ENCODE measurements at places on chromosomes 5 and 9. TPM values are rescaled to one million over a fixed set of nuclear protein-coding genes. Genes with fewer than 3 reads are reported as not detected.

ABO gene
- total RNA-seq: 0.60 TPM

PSMB7 gene
- 220 TPM for total RNA-seq

RNF14 gene
- 28.7 TPM for total RNA-seq

OTP gene
- not detected for total RNA-seq

IL31RA gene
- total RNA-seq: 0.80 TPM

SLC22A4 gene
- total RNA-seq: 1.6 TPM

FUT7 gene
- total RNA-seq: 0.22 TPM

FOXD4L5 gene
- 0.27 TPM for total RNA-seq

JMY gene
- total RNA-seq: 5.9 TPM

HBEGF gene
- total RNA-seq: 28.9 TPM

CER1 gene
- total RNA-seq: not detected

ENHO gene
- not detected for total RNA-seq

TRPM3 gene
- not detected for total RNA-seq

GNG10 gene
- total RNA-seq: 35.4 TPM

FOXI1 gene
- not detected for total RNA-seq

- no peak for DNase-seq
Measured at GRCh38 chr5:166353580-166353979, 1937.9 kb upstream of the WWC1 start.

GRCh38 chr9:71859939-71860338 is 51.1 kb downstream of the ABHD17B start:
- DNase-seq: no peak

GRCh38 chr9:18531136-18532065 is 57.4 kb downstream of the ADAMTSL1 start:
- DNase-seq: no peak

- no peak for DNase-seq
Measured at GRCh38 chr5:151233616-151234085, 9.8 kb upstream of the CCDC69 start.

DNA sequence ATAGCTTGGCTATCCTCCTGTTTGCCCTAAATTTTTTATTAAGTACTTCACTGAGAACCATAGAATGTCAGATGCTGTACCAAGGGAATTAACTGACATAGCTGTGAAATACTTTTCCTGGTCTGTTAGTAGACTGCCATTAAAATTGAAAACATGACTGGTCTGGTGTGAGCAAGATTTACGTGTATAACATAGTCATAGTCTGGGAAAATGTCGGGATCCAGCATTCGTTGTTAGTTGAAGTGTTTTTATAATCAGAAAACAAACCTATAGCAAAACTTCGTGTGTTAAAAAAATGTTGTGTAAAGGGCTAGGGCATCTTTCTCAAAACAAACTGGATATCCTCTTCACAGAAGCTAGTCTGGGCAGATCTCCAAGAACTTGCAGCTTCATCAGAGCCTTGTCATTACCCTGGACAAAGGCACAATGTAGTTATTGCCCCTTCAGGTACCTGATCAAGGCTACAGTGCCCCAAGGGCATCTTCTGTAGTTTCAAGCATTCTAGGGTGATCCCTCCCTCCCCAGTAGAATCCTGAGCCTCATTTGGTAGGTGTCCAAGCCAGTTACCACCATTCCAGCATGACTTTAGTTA is 454.2 kb upstream of the SGCD start:
- no peak for DNase-seq

DNA sequence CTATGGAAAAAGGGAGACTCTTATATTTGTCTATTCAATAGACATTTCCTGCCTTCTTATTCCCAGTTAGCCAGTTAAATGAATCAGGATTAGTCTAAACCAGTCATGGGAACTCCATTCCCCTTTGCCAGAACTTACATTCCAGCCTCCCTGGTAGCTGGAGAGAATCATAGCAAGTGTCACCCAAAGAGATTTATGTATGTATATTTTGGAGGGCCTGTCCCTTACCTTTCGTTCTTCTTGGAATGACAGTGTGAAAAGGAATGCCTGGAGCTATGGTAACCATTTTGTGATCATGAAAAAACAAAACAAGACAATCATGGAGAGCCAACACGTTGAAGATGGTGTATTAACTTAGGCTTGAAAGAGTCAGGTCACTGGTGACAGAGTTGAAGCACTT is 627.7 kb downstream of the CCDC171 start:
- DNase-seq: no peak

- DNase-seq: no peak
Measured at GRCh38 chr5:149118463-149118862, 22.8 kb upstream of the ABLIM3 start.

DNA sequence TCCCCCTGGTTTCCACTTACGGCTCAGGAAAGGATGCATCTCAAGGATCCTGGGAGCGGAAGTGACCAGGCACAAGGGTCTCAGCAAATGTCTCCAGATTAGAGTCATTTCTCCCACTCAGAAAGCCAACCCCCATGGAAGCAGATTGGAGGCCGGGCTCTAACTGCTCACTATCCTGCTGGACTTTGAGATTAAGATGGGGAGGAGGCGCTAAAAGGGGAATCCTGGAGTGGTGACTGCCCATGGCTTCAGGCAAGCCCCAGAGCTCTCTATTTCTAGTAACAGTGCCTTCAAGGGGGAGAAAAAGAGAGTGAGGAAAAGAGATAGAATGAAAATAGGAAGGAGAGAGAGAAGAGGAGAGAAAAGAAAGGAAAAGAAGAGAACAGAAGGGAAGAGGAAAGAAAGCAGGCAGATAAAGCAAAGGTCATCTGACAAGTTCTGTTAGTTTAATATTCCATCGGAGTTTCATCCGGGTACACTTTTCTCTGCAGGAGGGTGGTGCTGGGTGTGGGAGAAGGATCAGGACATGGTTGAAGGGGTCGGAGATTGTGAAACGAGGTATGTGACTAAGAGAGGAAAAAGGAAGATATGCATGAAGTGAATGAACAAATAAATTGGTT is at the start of gene AGXT2:
Gene AGXT2, minus strand, starts transcription at position 165 of the 620 bp plus-strand sequence. Its CDS starts 57 bp downstream, at position 108.
- no peak for DNase-seq

DNA sequence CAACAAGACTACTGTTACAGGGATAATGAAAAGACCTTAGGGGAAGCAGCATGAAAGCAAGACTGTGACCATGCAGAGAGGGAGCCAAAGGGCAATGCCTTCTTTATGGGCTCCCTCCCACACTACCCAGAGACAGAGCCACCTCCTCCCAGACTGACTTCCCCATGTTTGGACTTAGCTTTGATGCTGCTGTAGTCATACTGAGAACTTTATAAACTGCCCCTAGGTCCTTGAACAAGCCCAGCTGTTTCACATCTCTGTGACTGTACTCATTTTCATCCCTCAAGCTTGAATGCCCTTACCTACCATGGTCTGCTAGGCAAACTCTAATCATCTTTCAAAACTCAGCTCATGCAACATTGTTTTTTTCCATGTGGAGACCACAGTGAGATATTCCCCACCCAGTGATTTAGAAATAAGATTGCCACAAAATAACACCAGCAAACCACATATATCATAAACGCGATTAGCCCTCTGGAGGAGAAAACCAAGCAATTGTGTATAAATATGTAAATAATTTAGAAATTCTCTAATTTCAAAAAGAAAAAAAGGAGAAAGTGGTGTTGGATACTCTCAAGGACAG is 23.4 kb upstream of the FAM169A start:
- DNase-seq: no peak

- DNase-seq: no peak
Measured at GRCh38 chr5:12902611-12903010, 998.4 kb upstream of the CTNND2 start.

- no peak for DNase-seq
Measured at GRCh38 chr5:158874343-158874742, 225.4 kb downstream of the EBF1 start.

GRCh38 chr9:33374190-33374589 is 28.2 kb downstream of the AQP7 start:
- DNase-seq: no peak

DNA sequence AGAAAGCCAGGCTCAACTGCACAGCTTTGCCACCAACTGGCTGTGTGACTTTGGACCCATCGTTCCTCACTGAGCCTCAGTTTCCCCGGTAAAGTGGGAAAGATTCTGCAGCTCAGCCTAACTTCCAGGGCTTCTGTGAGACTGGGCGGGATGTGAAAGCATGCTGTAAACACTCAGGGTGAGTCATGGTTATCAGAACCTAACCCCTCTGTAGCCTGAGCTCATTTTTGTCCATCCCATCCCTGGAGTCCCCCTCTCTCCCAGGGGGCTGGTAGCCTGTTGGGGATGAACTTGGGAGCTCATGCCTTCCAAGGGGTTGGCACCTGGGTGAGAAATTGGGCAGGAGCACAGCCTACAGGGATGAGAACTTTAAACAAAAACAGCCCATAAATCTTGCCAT is 2.3 kb downstream of the CCDC69 start:
- DNase-seq: no peak

GRCh38 chr9:27771803-27772545 is 198.7 kb upstream of the C9orf72 start:
- no peak for DNase-seq

- peak; percentile 19 for DNase-seq
Measured at GRCh38 chr5:163347671-163348070, 89.7 kb upstream of the CCNG1 start.

GRCh38 chr9:18045326-18045725 is 428.6 kb upstream of the ADAMTSL1 start:
- no peak for DNase-seq

DNA sequence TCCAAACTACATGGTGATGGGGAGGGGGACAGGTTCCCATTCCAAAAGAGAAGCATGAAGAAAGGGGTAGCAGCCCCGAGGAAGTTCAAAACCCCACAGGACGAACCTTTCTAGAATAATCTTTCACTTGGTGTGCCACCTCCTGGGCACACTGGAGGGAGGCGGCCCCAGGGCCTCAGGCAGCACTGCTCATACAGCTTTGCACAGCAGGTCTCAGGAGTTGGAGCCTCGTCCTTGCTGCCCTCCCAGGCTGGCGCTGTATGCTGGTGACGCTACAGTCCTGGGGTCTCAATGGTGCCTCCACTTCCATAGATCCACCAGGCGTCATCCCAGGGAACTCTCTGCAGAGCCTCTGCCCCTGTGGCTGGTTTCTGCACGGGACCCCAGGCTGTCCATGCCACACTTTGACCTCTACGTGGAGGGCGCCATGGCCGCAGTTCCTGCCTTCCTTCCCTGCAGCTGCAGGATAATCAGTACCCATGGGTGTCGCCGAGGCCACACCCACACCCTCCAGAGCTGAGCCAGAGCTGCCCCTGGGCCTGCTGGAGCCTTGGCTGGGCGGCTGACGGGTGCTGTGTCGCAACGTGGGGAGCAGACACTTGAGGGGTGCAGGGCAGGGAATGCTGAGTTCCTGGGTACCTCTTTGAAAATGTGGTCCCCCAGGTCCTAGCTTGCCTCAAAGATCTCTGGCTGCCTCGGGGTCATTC is 95.3 kb downstream of the COL5A1 start:
- DNase-seq: no peak

- DNase-seq: no peak
Measured at GRCh38 chr5:58275516-58275915, 184.4 kb downstream of the PLK2 start.

DNA sequence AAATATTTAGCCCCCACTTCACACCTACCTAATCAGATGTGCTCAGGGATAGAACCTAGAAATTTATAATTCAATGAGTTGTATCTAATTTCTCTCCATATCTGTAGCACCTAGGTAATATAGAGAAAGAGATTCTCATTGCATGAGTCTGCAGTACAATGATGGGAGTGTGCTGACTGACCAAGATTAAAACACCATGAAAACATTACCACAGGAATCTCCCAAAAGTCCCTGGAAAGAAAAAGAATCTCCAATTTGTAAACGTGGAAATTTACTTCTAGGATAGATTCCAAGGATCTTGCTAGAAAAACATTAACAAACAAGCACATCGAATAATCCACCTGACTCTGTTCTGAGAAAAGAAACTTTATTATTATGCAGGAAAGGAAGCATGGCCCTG is 45.0 kb upstream of the DMRTA1 start:
- DNase-seq: no peak

DNA sequence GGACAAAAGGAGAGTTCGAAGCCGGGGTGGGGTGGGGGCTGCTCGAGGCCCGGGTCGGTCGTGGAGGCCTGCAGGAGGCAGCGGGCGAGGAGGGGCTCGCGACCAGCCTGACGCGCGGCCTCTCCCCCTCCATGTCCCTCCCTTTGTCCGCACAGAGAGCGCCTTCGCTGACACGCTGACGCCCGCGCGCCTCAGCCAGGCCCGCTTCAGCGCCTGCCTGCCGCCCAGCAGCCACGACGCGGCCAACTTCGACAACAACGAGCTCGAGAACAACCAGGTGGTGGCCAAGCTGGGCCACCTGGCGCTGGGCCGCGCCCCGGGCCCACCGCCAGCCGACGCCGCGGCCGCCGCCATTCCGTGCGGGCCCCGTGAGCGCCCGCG is 42.2 kb downstream of the NEURL1B start:
- DNase-seq: no peak

- DNase-seq: no peak
Measured at GRCh38 chr9:311841-312240, 97.2 kb downstream of the DOCK8 start.

GRCh38 chr5:36138900-36139683 is 12.6 kb downstream of the LMBRD2 start:
- DNase-seq: no peak

DNA sequence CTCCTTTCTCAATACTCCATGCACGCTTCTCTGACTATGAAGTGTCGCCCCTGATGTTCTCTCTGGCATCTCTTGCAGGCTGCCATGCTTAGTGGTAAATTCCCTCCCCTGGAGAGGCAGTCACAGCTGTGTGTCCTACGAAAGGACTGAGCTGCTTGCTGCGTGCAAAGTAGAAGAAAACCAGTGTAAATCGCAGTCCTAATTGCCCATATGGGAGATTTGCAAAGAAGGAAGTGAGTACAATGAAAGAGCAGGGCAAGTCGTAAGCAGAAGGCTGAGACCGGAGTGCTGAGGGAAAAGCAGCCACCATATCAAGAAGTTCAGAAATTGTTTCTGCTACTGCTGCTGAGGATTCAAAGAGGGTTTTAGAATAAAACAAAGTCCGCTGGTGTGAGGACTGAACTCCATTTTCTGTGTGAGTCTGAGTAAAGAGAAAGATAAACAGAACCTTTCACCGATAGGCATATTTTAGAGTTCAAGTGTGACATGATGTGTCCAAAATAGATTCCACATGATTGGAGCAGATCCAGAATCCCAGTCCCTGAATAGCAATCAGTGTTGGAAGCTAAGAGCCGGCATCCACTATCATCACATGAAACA is 507.8 kb upstream of the MPDZ start:
- no peak for DNase-seq

- no peak for DNase-seq
Measured at GRCh38 chr9:128124451-128124850, 3.1 kb downstream of the PTGES2 start.

DNA sequence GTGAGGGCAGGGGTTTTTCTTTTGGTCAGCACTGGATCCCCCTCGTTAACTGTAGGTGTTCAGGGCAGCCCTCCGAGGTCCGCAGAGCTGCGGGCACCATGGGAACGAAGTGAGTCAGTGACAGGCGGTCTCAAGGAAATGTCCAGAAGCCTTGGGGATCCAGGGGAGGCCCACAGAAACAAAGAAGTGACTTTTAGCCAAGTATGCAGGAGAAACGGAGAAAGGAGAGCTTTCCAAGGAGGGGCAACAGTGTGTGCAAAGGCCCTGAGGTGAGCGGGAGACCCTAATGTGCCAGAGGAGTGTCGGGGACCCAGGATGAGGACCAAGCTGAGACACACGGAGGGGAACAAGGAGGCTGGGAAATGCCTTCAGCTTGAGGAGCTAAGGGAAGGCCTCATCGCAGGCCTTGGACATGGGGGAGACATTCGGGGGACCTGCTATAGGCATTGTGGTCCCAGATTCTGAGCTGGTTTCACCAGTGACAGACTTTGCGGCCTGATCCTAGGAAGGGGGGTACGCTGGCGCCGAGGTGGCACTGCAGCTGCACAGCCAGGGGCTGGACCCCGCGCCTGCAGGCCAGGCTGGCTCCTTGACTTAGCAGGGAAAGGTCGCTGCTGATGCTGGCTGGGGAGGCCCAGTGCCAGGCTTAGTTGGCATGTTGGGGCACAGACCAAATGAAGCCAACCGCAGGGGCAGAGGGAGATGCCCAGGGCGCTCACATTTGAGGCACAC is 3.3 kb downstream of the LTC4S start:
- DNase-seq: no peak
